Astrocyte (in vitro differentiated cells and primary cell): ENCODE measurements at places on chromosomes 3 and 15. TPM values are rescaled to one million over a fixed set of nuclear protein-coding genes. Genes with fewer than 3 reads are reported as not detected.

- no peak overlapping the region for H3K4me3 ChIP-seq
- H3K27me3 ChIP-seq, result no peaks in the 10 kb centered on the region
- no peak for DNase-seq
- peaks cover 34% of the 10 kb centered on the region for H3K36me3 ChIP-seq
- H3K4me1 ChIP-seq, result peaks cover 40% of the 10 kb centered on the region
These were observed 76.2 kb downstream of the PRICKLE2 start for GRCh38 chr3:64148955-64149653.

DNA sequence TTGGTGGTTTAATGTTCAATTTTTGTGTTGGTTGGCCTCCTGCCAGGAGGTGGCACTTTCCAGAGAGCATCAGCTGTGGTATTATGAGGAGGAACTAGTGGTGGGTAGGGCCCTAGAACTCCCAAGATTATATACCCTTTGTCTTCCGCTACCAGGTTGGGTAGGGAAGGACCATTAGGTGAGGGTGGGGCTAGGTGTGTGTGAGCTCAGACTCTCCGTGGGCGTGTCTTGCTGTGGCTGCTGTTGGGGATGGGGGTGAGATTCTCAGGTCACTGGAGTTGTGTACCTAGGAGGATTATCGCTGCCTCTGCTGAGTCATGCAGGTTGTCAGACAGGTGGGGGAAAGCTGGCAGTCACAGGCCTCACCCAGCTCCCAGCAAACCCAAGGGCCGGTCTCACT lies 187.1 kb downstream of the DPH6 start:
- no peak for DNase-seq
- no peaks in the 10 kb centered on the region for H3K36me3 ChIP-seq
- no peaks in the 10 kb centered on the region for H3K4me1 ChIP-seq
- no peak overlapping the region for H3K4me3 ChIP-seq
- H3K27me3 ChIP-seq, result no peaks in the 10 kb centered on the region

DNA sequence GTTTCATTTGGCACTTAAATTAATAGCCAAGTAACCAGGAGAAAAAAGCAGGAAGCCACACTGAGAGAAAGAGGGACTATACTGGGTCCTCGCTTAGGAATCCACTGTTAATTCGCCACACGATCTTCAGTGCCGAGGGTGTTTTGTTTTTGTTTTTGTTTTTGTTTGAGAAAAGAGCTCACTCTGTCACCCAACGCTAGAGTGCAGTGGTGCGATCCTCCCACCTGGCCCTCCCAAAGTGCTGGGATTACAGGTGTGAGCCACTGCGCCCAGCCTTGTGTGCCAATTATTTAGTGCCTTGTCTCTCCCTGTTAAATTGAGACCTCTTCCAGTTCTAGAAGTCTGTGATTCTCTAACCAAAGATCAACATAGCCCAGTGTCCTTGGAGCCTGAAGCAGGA lies 53.8 kb upstream of the TPM1 start:
- H3K4me1 ChIP-seq, result peaks cover 13% of the 10 kb centered on the region
- no peak overlapping the region for H3K27ac ChIP-seq
- no peak overlapping the region for H3K4me3 ChIP-seq
- H3K27me3 ChIP-seq, result no peaks in the 10 kb centered on the region

- peak overlapping the region; percentile 98 for H3K27ac ChIP-seq
- H3K36me3 ChIP-seq, result peaks cover 12% of the 10 kb centered on the region
- H3K4me1 ChIP-seq, result peaks cover 47% of the 10 kb centered on the region
- no peak for DNase-seq
- H3K4me3 ChIP-seq, result peak overlapping the region; percentile 77
These were observed 589 bp downstream of the ANAPC13 start for GRCh38 chr3:134485075-134485717.

DNA sequence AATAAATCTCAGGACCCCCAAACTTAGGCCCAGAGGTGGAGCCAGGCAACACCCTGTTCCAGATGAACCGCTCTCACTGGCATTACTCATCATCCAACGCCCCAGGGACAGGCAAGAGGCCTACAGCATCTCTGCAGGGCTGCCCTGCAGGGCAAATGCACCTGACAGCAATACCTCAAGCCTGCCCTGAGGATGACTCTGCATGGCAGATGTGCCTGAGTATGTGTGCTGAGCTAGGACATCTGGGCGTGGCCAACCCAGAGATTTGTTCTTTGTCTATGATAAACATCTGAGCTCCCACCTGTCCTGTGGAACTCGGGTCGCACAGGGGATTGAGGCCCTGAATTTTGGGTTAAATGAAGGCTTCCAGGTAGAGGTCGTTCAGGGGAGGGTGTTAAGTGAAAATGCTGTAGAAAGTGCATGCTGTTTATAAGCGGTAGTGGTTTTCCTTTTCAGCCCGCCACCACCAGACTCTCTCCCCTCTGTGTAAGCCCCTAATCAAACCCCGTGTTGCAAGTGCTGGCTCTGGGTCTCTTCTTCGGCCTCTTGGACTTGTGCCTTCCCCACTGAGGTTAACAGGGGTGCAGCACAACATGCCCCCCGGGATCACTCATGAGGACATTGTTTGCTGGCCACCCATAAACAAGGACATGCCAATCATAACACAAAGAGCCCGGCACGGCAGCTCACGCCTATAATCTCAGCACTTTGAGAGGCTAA lies 92.3 kb downstream of the ATP10A start:
- no peaks in the 10 kb centered on the region for H3K36me3 ChIP-seq
- H3K4me3 ChIP-seq, result no peak overlapping the region
- no peak for DNase-seq
- H3K27me3 ChIP-seq, result no peaks in the 10 kb centered on the region
- H3K4me1 ChIP-seq, result peaks cover 15% of the 10 kb centered on the region

DNA sequence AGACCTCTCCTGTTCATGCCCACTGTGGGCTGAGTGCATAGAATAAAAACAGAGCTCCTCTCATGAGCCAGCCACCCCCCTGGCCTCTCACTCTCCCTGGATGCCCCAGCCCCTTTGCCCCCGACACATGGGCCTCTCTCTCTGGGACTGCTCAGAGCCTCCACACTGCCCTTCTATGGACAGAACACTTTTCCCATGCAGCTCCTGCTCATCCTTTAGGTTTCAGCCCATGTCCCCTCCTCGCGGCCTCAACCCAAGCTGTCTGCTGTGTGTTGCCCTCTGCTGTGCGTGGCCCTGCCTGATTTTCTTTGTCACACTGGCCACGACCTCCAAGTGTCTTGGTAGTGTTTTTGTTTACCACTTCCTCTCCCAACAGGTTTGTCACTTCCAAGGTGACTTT lies 20.7 kb upstream of the PRR23E start:
- no peak overlapping the region for H3K27ac ChIP-seq
- no peaks in the 10 kb centered on the region for H3K27me3 ChIP-seq
- H3K4me3 ChIP-seq, result no peak overlapping the region
- no peaks in the 10 kb centered on the region for H3K36me3 ChIP-seq
- DNase-seq, result no peak

DNA sequence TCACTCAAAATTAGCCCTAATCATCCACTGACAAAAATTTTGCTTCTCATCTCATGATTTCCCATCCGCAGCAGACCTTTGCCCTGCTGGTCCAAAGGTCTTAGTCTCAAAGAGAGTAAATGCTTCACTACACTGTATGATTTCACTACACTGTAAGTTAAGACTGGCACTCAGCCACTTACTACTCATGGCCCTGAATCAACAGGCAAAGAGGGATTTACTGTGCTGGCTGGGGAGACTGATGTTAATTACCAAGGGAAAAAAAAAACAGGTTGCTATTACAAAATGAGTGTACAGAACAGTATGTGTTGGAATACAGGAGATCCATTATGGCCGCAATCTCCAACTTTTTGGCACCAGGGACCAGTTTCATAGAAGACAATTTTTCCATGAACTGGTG lies 214.8 kb downstream of the ZMAT3 start:
- no peaks in the 10 kb centered on the region for H3K27me3 ChIP-seq
- no peak for DNase-seq

DNA sequence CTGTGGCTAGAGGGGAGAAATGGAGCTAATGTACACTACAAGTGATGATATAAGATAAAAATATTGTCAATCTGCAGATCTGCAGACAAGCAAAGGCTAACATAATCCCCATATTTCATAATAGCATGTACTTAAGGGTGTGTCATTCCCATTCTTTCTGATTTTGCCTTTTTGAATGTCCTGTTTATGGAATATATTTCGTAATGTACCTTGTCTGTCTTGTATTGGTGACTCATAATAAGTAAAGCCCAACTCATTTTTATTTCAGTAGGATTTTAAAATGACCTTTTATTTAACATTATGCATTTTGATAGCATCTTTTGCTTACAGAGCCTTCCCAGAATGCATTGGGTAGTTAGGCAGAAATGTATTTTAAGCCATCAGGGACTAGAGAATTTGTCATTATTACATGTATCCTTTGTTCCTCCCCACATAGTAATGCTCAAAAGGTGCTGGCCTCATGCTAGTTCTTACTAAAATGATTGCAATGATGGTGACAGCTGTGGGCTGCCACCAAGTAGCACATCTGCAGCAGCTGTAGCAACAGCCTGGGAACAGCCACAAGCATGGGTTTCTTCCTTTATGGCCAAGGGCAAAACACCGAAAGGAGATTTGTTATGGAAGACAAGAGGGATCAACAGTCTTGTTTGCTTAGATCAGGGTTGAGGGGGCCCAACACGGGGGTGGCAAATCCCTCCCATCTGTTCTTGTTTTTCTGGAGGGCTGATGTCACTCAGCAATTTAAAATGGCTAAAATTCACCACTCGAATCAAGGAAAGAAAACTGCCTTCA lies 188.5 kb downstream of the CADPS start:
- no peaks in the 10 kb centered on the region for H3K4me1 ChIP-seq
- H3K27me3 ChIP-seq, result no peaks in the 10 kb centered on the region
- DNase-seq, result peak; percentile 7
- no peak overlapping the region for H3K27ac ChIP-seq

DNA sequence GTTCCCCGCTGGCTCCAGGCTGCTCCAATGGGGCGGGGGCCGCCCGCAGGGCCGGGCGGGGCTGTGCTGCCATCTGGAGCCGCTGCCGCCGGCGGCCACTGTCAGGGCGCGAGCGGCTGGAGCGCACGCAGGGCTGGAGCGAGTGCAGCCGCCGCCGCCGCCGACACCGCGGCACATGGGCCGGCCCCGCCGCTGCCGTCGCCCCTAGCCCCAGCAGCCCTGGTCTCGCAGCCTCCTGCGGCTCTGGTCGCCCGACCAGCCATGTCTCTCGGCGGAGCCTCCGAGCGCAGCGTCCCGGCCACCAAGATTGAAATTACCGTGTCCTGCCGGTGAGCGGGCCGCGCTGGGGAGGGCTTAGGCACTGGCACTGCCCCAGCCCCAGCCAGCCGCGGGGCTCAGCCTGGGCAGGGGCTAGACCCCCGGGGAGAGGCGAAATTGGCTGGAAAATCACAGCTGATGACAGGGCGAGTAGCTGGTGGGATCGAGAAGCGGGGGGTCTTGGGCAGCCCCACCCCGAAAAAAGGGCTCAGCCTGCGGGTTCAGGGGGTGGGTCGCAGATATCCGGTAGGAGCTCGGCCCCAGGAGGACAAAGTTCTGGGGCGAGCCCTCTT lies at the start of gene CPNE9:
Gene CPNE9, plus strand, starts transcription at position 98 of the 611 bp plus-strand sequence. Its CDS starts 164 bp downstream, at position 262.
- DNase-seq, result no peak
- H3K4me3 ChIP-seq, result peak within 1 kb of the TSS; percentile 28
- no peaks in the 10 kb centered on the region for H3K36me3 ChIP-seq
- no peak within 1 kb of the TSS for H3K27ac ChIP-seq
- peaks cover 13% of the 10 kb centered on the region for H3K27me3 ChIP-seq
- peaks cover 9% of the 10 kb centered on the region for H3K4me1 ChIP-seq

GRCh38 chr15:72783004-72783639 lies 436 bp downstream of the ADPGK start:
- H3K4me1 ChIP-seq, result peaks cover 26% of the 10 kb centered on the region
- H3K27ac ChIP-seq, result peak overlapping the region; percentile 86
- H3K36me3 ChIP-seq, result no peaks in the 10 kb centered on the region
- DNase-seq, result no peak
- peak overlapping the region; percentile 99 for H3K4me3 ChIP-seq

DNA sequence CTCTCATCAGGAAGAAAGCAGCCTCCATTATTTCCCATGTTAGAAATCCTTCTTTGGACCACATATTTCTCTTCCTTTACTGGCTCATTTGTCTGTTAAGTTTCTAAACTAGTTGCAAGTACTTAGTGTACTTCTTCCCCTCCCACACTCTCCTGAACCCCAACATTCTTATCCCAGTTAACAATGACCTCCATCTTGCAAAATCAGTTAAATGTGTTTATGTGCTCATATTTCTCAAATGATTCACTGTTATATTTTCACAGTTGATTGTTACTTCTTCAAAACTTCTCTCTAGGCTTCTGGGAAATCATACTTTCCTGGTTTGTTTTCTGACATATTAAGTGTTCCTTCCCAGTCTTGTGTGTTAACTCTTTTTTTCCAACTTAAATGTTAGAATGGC lies 856.9 kb downstream of the EPHA3 start:
- H3K4me3 ChIP-seq, result no peak overlapping the region
- no peaks in the 10 kb centered on the region for H3K27me3 ChIP-seq
- H3K4me1 ChIP-seq, result no peaks in the 10 kb centered on the region
- no peaks in the 10 kb centered on the region for H3K36me3 ChIP-seq
- H3K27ac ChIP-seq, result no peak overlapping the region
- peak; percentile 1 for DNase-seq

DNA sequence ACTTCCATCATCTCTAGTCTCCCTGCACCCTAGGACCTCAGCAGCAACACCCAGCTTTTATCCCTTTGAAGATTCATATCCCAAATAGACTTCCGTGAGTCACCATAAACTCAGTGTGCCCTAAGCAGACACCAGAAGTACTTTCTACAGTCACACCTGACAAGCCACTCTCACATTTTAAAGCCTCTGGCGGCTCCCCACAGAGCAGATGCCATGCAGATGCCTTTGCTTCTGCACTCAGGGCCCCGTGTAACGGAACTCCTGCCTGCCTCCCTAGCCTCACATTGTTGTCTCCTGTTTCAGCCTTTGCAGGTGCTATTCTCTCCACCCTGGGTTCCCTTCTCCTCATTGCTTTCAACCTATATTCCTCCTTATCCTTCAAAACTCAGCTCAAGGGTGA lies 155.5 kb upstream of the SLC24A5 start:
- no peaks in the 10 kb centered on the region for H3K36me3 ChIP-seq
- H3K4me1 ChIP-seq, result no peaks in the 10 kb centered on the region
- no peaks in the 10 kb centered on the region for H3K27me3 ChIP-seq
- DNase-seq, result no peak
- no peak overlapping the region for H3K4me3 ChIP-seq

DNA sequence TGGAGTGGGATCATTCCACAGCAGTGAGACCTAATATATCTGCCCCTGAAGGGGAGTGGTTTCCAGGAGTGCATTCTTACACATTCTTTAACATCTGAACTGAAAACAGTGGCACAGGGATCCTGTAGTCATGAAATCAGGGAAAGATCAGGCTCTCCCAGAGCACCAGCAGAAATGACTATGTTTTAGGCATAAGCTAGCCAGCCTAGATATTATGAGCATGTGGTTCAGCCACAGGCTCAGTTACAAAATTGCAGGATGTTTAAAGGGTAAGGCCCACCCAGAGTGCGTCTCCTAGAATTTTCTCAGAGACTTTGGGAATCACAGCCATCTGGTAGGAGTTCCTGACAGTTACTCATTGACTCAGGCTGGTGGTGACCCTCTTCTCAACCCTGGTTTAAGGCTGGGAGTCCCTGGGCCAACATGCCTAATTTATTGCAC lies 20.9 kb downstream of the FSTL1 start:
- H3K27me3 ChIP-seq, result no peaks in the 10 kb centered on the region
- H3K4me3 ChIP-seq, result no peak overlapping the region
- peaks cover 90% of the 10 kb centered on the region for H3K4me1 ChIP-seq
- peaks cover 49% of the 10 kb centered on the region for H3K36me3 ChIP-seq

Gene KIF9
- 7.5 and 8.1 TPM in 2 replicates for total RNA-seq

Gene COL6A6
- 0.09 and 0.12 TPM in 2 replicates for total RNA-seq

Gene MIX23
- total RNA-seq, result 43.2 and 46.6 TPM in 2 replicates
